Ecto neural progenitor cell (in vitro differentiated cells): ENCODE measurements at places on chromosomes 5 and 9.

DNA sequence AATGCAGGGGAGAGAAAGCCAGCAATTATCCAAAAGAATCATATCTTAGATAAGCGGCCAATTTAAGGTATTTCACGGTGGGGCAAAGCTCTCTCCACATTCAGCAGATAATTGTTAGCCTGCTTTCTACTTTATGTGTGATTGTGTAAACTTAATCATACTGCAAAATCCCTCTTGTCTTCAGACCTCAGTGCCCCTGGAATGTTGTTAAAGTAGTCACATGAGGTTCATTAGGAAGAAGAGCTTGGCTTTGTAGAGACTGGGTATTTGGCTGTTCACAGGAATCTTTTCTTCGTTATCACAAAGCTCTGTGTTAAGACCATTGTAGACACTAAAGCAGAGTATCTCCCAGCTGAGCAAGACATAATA, 127.0 kb downstream of the RFK start:
- DNase-seq, result no peak

DNA sequence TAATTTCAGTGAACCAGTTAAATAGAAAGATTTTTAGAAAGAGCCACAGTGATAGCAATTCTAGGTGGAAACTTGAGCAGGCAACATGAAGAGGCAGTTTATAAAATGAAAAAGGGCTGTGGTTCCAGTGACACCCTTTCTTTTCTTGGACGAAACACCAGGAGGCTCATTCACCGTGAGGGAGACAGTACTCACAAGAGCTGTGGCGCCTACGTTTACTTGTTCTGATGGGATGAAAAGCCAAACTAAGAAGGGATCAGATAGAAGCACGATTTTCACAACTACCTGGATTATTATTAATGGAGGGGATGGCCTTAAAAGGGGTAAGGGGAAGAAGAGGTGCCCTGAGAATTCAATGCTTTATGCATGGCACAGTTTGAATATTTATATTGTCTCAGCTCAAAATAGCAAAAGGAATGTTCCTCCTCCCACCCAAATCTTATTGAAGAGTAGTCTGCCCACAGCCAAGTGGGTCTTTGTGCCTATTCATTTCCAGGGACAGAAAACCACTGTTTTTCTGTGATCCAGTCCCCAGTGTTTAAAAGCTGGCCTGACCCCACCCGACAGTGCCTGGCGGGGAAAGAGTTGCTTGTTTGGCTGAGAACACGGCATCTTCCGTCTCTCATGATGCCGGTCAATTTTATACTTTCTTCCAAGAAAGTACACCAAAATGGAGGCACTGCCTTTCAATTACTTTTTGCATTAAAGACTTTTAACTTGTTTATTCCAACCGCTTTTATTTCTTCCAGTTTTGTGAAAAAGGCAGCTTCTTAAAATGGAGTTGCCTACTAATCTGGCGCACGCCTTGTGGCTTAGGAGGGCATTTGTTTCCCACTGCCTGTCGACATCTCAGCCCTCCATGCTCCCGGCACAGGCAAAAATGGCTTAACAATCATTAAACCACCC, 51.9 kb downstream of the HABP4 start:
- DNase-seq, result no peak

GRCh38 chr9:9904041-9904440, 708.8 kb downstream of the PTPRD start:
- no peak for DNase-seq

- no peak for DNase-seq
Observed at GRCh38 chr9:89994988-89995613, 390.3 kb downstream of the GADD45G start.

DNA sequence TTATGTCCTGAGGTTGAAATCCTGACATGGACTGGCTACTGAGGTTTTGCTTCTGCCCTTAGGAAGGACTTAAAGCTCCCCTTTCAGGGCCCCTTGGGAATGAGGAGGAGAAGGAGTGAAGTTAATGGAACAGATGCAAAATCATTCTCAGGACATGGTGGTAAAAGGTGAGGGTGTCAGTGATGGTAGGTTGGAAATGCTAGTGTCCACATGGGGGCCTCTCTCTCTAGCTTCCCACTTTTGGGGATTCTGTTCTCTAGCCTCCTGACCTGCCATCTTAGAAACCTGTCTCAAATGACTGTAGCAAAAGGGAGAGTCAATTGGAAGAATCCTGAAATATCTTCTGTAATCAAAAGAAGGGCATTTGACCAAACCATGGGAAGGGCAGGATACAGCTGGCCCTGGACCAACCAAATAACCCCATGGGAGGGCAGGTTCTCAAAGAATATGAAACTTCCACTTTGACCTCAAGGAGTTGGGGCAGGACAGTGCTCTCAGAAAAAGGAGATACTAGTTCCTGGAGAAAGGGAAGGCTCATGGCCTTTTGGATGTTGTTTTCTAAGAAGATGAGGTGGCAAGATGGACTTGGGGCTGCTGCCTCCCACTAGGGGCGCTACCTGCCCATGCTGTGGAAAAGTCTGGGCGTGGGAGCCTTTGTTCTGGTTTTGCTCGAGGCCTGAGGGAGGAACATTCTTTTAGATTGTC, 21.2 kb upstream of the MLANA start:
- no peak for DNase-seq

- DNase-seq, result no peak
Observed at GRCh38 chr5:38547257-38547656, 9.2 kb downstream of the LIFR start.

DNA sequence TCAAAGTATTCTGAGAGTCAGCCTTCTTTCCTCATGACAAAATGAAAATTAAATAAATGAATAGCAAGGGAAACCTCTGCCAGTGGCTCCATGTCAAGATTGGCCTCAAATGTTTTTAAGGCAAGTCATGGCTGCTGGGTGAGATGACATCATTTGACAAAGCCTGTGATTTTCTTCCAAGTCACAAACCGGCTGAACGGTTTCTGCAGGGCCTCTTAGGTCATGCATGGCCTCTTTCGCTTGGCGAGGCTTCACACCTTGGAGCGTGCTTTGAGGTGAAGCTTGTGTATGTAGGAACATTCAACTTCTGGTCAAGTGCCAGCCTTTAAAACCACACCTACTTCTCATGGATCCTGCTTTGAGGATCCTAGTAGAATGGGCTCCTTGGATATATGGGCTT, 161.0 kb upstream of the ZNF618 start:
- DNase-seq, result no peak

- DNase-seq, result peak; percentile 29
Observed at GRCh38 chr9:93012963-93013855, 45.3 kb upstream of the SUSD3 start.

GRCh38 chr9:36575411-36575882, 2.8 kb downstream of the MELK start:
- no peak for DNase-seq

DNA sequence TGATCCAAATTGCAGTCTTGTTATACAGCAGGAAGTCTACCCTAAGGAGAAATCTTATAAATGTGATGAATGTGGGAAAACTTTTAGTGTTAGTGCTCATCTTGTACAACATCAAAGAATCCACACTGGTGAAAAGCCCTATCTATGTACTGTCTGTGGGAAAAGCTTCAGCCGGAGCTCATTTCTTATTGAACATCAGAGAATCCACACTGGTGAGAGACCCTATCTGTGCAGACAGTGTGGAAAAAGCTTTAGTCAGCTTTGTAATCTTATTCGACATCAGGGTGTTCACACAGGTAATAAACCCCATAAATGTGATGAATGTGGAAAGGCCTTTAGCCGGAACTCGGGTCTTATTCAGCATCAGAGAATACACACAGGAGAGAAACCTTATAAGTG, 10.4 kb downstream of the ZNF189 start:
- DNase-seq, result no peak

- no peak for DNase-seq
Observed at GRCh38 chr5:51397996-51398395, 14.7 kb downstream of the ISL1 start.

DNA sequence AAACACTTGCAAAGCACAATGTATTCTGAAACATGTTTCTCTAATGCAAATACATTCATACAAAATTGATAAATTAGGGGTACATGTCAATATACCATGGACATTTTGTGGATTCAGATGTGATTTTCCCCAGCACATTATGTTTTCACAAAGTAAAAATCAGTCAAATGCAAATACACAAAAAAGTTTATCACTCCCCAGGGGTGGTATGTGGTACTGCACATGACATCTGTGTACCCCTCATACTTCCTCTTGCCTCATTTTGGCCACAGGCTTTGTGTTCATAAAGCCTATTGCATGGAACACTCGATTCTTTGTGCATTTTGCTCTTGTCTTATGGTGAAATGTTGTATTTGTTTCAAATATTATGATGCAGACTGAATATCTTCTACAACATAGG, 116.8 kb upstream of the PDE4D start:
- DNase-seq, result no peak

GRCh38 chr5:102087906-102088305, 208.2 kb downstream of the SLCO4C1 start:
- no peak for DNase-seq

GRCh38 chr9:69109152-69109551, 64.9 kb upstream of the TJP2 start:
- DNase-seq, result no peak

DNA sequence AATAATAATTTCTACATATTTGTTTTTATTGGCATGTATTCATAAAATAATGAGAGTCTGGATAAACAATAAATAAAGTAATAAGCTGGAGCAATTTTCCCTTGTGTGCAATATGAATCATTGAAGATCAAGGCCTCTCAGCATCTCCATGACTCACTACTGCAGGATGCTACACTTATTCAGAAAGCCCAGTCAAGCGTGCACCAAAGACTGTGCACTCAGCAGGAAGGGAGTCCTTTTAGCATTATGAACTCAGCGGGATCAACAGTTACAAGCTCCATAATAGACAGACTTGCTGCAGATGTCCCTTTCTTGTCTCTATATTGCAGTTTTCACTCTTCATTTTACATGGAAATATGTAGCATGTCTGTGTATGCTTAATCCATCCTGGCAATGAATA, 485.3 kb downstream of the CDH9 start:
- DNase-seq, result peak; percentile 48

DNA sequence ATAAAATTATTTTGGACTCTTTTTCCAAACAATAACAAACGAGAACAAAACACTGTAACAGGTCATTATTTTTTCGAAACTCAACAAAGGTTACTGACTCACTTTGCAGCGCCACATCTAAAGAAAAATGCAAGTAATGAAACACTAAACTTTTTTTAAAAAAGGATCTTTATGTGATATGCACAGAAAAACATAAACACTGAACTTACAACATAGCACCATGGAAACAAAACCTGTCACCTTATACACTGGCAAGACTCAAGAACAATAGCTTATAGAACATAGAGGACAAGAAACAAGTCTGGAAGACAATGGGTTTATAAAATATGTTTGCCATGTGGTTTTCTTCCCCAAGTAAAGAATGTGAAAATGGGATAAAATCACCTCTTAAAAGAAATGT, 85.2 kb downstream of the AUH start:
- no peak for DNase-seq

GRCh38 chr9:15972760-15973159, 419.9 kb downstream of the CCDC171 start:
- no peak for DNase-seq

- no peak for DNase-seq
Observed at GRCh38 chr9:107976767-107977166, 487.2 kb upstream of the KLF4 start.

DNA sequence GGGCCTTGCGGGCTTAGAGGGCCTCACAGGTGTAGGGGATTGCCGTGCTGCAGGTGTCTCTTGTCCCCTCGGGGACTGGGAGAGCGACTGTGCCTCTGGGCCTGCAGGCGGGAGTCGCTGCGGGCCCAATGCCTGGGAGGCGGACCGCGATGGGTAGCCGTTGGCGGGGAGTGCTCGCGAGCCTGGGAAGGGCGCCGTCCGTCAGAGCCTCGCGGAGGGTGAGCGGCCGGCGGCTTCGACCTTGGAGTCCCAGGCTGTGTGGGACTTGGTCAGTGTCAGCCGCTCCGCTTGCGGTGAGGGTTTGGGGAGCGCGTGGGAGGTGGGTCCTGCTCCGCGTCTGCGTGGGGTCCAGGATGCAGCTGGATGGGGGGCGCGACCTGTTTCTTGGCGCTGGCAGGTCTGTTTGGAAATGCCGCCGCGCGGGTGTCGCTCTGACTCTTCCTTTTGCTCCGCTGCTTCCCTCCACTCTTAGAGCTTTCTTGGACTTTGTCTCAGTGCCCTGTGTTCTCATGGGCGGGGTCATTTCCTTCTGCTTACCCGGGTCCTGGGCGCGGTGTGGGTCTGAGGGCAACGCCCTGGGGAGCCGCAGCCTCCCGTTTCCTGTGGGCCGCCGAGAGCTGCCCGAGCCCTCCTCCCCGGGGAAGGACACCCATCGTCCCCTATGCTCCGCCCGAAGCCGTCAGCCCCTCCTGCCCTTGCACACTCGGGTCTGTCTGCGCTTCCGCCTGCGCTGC, 88.9 kb upstream of the CACNA1B start:
- no peak for DNase-seq

GRCh38 chr5:108696951-108697715, 50.6 kb upstream of the FER start:
- no peak for DNase-seq

DNA sequence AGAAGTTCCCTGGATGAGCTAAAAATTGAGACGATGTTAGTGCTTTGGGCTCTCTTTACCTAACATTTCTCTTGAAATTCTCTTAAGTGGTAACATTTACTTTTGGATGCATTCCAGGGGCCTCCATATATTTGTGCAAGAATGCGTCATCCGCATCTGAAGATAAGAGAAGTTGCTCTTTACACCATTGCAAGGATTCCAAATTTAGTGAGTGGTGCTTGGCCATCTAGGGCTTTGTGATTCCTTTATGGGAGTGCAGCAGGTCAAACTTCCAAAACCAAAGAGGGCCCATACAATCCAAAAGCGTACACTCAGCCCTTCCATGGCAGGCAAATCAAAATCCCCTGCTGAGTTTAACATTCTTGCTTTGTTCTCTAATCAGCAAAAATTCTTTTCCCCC, 102.0 kb upstream of the DMAC1 start:
- DNase-seq, result no peak

DNA sequence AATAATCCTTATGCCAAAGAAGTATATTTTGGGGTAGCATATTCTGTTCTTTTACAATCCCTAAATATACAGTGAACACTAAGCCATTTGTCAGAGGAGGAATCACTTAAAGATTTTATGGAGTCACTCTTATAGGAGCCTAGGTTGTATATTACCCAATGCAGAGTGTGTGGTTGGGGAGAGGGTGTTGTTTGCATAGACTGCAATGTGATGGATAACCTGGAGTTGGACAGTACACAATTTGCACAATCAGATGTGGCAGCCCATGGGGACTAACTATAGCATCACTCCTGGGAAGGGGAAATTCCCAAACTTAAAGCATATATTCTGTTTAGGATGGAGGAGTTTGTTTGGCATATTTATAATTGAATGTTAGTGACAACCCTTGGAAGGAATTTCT, 9.6 kb upstream of the NDFIP1 start:
- DNase-seq, result no peak

- peak; percentile 59 for DNase-seq
Observed at GRCh38 chr9:127915801-127916719, 781 bp downstream of the ST6GALNAC4 start.

- no peak for DNase-seq
Observed at GRCh38 chr9:131334629-131335367, 45.3 kb downstream of the PLPP7 start.

DNA sequence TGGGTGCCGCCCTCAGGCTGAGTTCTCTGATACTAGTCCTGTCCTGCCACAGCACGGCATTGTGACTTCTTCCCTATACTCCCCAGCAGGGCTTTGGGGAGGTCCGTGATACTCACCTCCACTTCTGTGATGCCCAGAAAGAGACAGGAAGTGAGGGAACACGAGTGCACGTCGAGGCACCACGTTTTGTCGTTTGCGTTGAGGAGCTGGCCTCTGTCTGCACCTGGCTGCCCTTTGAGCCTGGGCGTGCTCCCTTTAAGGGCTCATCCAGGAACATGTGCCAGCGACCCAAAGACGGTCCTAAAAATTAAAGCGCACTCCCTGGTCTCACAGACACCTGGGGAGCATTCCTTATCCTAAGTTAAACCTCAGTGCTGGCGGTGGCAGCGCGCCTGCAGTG, 8.7 kb upstream of the IRX4 start:
- no peak for DNase-seq
